A549 treated with dexamethasone at 1 μM for 4 hours (cell line): ENCODE measurements at places on chromosomes 13 and 19. TPM values are rescaled to one million over a fixed set of nuclear protein-coding genes. Genes with fewer than 3 reads are reported as not detected.

The EPS8L1 gene
- total RNA-seq = 2.9 to 5.9 TPM (median 5.1 TPM) in 5 replicates

The CDX2 gene
- total RNA-seq = 0.47 to 1.1 TPM (median 0.64 TPM) in 5 replicates

The PSG4 gene
- total RNA-seq = 0.53 to 0.99 TPM (median 0.71 TPM) in 5 replicates

The C2CD4C gene
- total RNA-seq = 0.39 to 0.53 TPM (median 0.45 TPM) in 5 replicates

The ANGPTL8 gene
- total RNA-seq = not detected in 5 replicates

The ZNF677 gene
- total RNA-seq = not detected in 5 replicates

The GPR12 gene
- not detected in 5 replicates for total RNA-seq

The APOC4 gene
- not detected in 5 replicates for total RNA-seq

The CEACAM7 gene
- 0.04 to 0.12 TPM (median 0.09 TPM) in 4 of 5 replicates, not detected in the other for total RNA-seq

The TMEM238 gene
- 2.4 to 7.0 TPM (median 4.2 TPM) in 5 replicates for total RNA-seq

The SLC10A2 gene
- not detected in 5 replicates for total RNA-seq

The TUBB4A gene
- 5.5 to 8.4 TPM (median 8.1 TPM) in 5 replicates for total RNA-seq

The HDGFL2 gene
- total RNA-seq = 21.0 to 31.6 TPM (median 29.2 TPM) in 5 replicates

The PLA2G4C gene
- 8.4 to 14.5 TPM (median 12.2 TPM) in 5 replicates for total RNA-seq

The PCDH9 gene
- 5.7 to 7.9 TPM (median 7.0 TPM) in 5 replicates for total RNA-seq

The SRRM5 gene
- 0.43 to 1.1 TPM (median 0.86 TPM) in 5 replicates for total RNA-seq

The CYP4F11 gene
- 4.4 to 6.4 TPM (median 5.2 TPM) in 5 replicates for total RNA-seq

The FAM83E gene
- total RNA-seq = 0.12 to 0.40 TPM (median 0.18 TPM) in 5 replicates

The HCST gene
- total RNA-seq = 0.15 to 0.47 TPM (median 0.32 TPM) in 4 of 5 replicates, not detected in the other

The DIRAS1 gene
- 2.8 to 4.7 TPM (median 4.1 TPM) in 5 replicates for total RNA-seq

The IGSF23 gene
- 0.19 to 0.74 TPM (median 0.43 TPM) in 5 replicates for total RNA-seq

The ZNF701 gene
- 0.11 to 0.28 TPM (median 0.15 TPM) in 5 replicates for total RNA-seq

The OR10H3 gene
- not detected in 5 replicates for total RNA-seq

The FLT1 gene
- 0.02 to 0.12 TPM (median 0.07 TPM) in 3 of 5 replicates, not detected in the others for total RNA-seq

The FXYD5 gene
- total RNA-seq = 171 to 243 TPM (median 234 TPM) in 5 replicates

The SUGP1 gene
- total RNA-seq = 22.6 to 26.0 TPM (median 23.8 TPM) in 5 replicates

The ZNF850 gene
- 0.41 to 0.79 TPM (median 0.62 TPM) in 5 replicates for total RNA-seq

The VASP gene
- total RNA-seq = 226 to 268 TPM (median 254 TPM) in 5 replicates

The NTF4 gene
- total RNA-seq = 0.24 to 0.75 TPM (median 0.67 TPM) in 5 replicates

The PSG6 gene
- total RNA-seq = not detected in 5 replicates

The TIMM29 gene
- 13.3 to 17.4 TPM (median 15.2 TPM) in 5 replicates for total RNA-seq

The DENND1C gene
- total RNA-seq = 0.13 to 0.25 TPM (median 0.21 TPM) in 5 replicates

The CERS1 gene
- total RNA-seq = 4.8 to 5.6 TPM (median 5.0 TPM) in 5 replicates

The SULT2B1 gene
- 11.9 to 18.4 TPM (median 17.2 TPM) in 5 replicates for total RNA-seq

The LONP1 gene
- 42.7 to 65.3 TPM (median 62.4 TPM) in 5 replicates for total RNA-seq

The SPC24 gene
- total RNA-seq = 18.4 to 25.5 TPM (median 23.5 TPM) in 5 replicates

The EPSTI1 gene
- total RNA-seq = 0.30 to 0.96 TPM (median 0.51 TPM) in 5 replicates

The OR7D2 gene
- 0.04 to 0.07 TPM in 2 of 5 replicates, not detected in the others for total RNA-seq

The GARIN5A gene
- 1.6 to 1.9 TPM (median 1.8 TPM) in 5 replicates for total RNA-seq

The ADGRE2 gene
- 0.43 to 0.93 TPM (median 0.80 TPM) in 5 replicates for total RNA-seq

The SIGLEC14 gene
- 0.07 to 0.11 TPM (median 0.08 TPM) in 3 of 5 replicates, not detected in the others for total RNA-seq

The FAM124A gene
- 1.3 to 2.7 TPM (median 2.4 TPM) in 5 replicates for total RNA-seq

The PRRG2 gene
- 0.62 to 0.97 TPM (median 0.64 TPM) in 5 replicates for total RNA-seq
